ENCODE measurements at places on chromosomes 5 and 9.

DNA sequence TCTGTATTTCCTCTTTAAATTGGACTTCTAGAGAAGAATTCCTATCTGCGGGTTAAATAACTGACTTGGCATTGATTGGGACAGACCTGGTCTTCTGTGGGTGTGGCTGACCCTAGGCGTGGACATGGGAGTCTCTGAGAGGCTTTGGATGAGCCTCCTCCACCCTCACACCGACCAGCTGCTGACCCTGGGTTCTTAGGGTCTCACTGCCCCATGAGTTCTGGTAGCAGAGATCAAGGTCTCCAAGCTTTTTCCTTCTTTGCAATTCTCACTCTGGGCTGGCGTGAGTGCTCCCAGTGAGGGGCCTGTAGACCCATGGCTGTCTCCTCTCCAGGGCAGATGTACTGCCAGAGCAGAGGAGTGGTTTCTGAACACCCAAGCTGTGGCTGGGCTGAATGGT, 41.6 kb upstream of the PITX1 start:
- no peak for DNase-seq

DNA sequence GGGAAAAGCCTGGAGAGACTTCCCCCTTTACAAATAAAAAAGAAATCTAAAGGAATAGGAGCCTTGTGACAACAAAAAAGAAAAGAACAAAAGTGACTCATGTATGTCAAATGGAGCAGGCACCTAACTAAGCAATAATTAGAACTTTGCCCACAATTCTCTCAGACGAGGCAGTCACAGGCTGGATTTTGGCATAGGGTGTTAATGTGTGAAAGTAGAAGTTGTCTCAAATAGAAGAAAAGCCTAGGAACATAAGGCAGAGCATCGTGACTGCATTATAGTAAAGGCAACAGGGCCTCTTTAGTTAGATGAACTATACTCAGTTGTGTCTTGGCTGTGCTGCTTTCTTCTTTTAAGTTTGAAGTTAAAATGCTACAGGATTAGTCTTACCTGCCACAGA, 219.9 kb upstream of the TMEM161B start:
- no peak for DNase-seq

GRCh38 chr5:164818445-164818844, 1313.0 kb downstream of the MAT2B start:
- no peak for DNase-seq

- no peak for DNase-seq
Observed at GRCh38 chr5:171914726-171915338, 91.6 kb downstream of the FBXW11 start.

GRCh38 chr5:94285984-94286383, 332.4 kb downstream of the KIAA0825 start:
- no peak for DNase-seq

DNA sequence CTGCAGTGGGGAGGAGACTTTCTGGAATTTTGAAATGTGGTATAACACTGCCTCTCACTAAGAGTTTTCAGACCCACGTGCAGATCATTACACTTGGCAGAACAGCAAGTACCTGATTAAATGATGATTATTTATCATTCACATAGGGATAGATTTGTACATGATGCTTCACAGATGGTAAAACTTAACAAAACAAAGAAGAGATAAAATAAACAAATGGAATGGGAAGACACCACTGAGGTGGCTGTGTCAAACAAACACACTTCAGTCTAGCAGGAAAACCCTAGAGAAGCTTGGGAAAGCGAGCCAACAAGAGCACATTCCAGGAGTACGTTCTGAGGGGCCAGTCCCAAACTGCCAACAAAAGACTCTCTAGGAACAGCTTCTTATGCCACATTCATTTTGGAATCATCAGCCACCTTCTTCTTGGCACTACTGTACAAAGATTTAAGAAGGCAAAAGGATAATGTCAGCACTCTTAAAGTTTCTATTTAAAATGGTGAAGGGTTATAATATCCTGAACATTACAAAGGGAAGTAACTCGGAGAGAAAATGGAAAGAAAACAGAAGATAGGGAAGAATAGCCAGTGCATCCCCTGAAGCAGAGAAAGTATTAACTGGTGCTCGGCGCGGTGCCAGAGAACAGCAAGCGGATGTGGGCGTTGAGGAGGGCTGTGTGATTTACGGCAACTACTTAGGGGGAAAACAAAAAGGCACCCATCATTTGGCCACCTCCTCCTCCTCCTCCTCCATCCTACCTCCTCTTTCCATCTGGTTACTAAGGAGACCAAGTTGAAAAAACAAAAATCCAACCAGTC, 1.6 kb downstream of the MED27 start:
- no peak for DNase-seq
